ENCODE measurements at places on chromosomes 2 and 18. TPM values are rescaled to one million over a fixed set of nuclear protein-coding genes. Genes with fewer than 3 reads are reported as not detected.

Gene CRYBA2
- total RNA-seq: not detected

Gene CHRNA1
- total RNA-seq: 0.14 TPM

Gene ACP1
- 104 TPM for total RNA-seq

Gene MYO3B
- total RNA-seq: 0.18 TPM

Gene DUSP2
- 0.28 TPM for total RNA-seq
